Right ventricle myocardium superior (tissue), 1 donor: ENCODE measurements at places on chromosomes 7 and 10. TPM values are rescaled to one million over a fixed set of nuclear protein-coding genes. Genes with fewer than 3 reads are reported as not detected.

Gene JAKMIP3
- 1.5 TPM for total RNA-seq

Gene C10orf105
- 0.05 TPM for total RNA-seq

Gene MSMB
- total RNA-seq = not detected

Gene ATG9B
- total RNA-seq = not detected

Gene MRC1
- total RNA-seq = 27.0 TPM

Gene DHTKD1
- 22.8 TPM for total RNA-seq

Gene GIMAP8
- 14.4 TPM for total RNA-seq

DNA sequence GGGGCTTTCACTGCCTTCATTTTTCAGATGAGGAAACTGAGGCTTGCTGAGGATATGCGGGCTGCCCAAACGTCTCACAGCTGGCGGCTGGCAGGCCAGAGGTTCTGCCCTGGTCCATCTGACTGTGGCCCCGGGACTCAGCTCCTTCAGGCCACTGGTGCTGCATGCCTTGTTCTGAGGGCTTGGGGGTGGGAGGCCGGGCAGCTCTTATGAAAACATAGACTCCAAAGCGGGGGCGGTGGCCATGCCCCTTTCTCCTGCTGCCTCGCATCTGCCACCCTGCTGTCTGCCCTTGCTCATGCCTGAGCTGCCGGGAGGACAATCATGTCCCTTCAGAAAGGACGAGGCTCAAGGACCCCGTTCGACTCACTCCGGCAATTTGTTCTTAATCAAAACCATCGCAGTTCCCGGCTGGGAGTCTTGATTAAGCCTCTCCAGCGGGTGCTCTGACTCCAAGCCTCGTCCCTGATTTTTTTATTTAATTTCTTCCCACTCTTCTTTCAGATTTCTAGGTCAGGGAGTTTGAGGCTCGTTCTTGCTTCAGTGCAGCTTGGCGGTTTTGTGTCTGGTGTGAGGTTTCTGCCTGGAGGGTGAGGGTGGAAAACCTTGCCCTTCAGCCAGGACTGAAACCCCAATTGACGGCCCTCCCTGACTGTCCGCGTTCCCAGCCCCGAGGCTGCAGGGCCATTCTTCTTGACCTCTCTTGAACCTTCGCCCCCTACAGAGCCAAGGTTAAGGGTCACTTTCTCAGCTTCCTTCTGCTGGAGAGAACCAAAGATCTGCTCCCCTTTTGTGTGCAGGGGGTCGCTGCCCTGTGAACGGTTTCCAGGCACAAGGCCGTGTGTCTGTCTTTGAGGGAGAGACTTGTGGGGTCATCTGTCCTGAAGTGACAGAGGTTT, 120.8 kb downstream of the DNAJB6 start:
- DNase-seq = no peak

DNA sequence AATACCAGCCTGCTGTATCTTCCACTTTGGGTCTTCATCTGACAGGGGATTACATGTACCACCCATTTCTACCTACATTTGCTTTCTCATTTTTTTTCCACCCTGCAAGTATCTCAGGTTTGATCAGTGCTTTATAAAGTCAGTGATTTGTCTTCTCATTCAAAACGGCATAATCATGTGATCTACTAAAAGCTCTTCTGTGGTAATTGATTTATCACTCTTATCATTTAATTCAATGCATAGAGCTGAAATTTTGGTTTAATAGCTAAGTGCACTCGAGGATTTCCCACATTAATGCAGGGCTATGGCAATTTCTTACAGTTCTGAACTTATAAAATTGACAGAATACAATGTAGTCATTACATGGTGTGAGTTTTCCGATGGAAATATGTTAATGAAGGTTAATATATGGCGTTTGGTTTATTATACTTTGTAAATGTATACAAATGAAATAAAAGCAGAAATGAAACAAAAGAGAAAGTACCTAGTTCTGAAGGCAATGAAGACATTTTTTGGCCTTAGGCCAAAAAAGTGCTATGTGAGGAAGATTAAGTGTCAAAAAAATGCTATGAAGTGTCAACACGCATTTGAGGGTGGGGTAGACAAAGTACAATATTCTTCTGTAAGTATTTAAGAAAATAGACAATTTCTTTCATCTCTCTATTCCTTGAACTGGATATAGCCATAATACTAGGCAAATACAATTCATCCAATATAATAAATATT, 457.3 kb downstream of the ETV1 start:
- no peak for DNase-seq

DNA sequence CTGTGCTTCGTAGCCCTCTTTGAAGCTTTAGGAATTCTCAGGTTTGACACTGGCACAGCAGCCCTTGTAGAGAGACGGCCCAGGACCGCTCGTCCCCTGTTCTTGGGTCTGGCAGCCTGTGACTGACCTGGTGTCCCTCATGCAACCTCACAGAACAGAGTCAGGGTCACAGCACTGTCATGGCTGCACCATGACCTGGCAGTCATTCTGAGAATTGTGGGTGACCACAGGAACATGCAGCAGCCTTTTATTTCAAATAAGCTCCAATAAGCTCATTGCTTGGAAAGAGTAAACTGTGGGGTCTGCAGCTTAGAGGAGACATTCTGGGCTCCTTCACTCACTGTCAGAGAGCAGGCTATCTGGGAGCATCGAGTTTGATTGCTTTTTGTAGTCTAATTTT, 42.5 kb downstream of the MYO1G start:
- DNase-seq = no peak

GRCh38 chr7:129675521-129675920, 64.0 kb downstream of the NRF1 start:
- DNase-seq = no peak

- no peak for DNase-seq
Observed at GRCh38 chr10:30000802-30001571, 58.4 kb downstream of the JCAD start.

- no peak for DNase-seq
Observed at GRCh38 chr10:29370097-29371092, 81.5 kb downstream of the LYZL1 start.

GRCh38 chr7:94655848-94656657, at the start of gene SGCE:
TSS of gene SGCE (minus strand) at chr7:94656133. CDS start at chr7:94656098, 35 bp downstream.
- peak; percentile 74 for DNase-seq

DNA sequence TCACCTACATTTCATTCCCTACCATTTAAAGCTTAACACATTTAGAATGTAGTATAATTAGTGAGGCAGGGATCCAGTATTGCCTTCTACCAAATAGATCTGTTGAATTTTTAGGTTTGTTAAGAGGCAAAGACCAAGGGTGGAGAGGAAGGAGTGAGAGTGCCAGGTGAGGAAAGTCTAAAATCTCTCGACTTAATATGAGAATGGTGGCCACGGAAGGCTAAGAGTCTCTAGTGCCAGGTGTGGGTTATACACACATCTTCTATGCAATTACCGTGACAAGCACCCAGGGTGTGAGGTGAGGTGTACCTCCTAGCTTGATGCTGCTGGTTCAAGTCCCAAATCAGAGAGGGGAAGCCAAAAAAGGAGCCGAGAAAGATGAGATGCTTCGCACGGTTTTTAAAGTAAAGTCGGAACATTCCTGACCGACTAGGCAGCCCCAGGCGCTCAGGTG, 439 bp downstream of the IQUB start:
- DNase-seq = no peak

GRCh38 chr7:80942261-80943041, 23.6 kb upstream of the SEMA3C start:
- peak; percentile 66 for DNase-seq

- DNase-seq = peak; percentile 65
Observed at GRCh38 chr7:101792051-101792681, 25.3 kb upstream of the CUX1 start.
